ENCODE measurements at places on chromosomes 13 and 19.

- DNase-seq = no peak
These were observed 71.9 kb downstream of the CDK8 start for GRCh38 chr13:26325876-26326275.

DNA sequence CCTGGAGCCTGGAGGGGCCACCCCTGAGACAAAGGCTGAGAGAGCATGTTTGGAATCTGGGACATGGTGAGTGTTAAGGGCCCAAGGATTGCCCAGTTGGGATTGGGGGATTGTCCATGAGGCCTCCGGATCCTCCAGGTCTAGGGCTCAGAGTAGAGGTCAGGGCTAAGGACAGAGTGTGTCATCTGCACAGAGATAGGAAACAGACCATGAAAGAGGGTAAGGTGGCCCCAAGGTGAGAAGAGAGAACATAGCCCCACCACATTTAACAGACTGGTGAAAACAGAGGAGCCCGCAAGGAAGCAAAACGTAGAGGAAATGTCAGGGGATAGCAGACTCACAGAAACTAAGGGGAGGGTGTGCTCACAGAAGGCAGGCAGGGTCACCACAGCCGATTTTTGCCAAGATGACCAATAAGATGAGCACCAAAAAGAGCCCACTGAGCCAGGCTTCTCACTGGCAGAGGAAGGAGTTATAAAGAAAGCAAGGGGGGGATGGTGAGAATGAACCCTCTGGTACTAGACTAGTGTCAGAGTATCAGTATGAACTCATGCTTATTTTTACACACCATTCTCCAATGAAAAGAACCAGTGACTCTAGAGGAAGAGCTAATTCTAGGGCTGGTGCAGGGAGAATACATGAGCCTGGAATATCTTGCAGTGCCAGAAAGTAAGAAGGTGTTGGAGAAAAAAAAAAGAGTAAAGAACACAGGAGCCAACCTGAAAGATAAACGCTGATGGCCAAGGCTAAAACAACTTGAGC lies 17.5 kb downstream of the DYRK1B start:
- DNase-seq = no peak

GRCh38 chr19:6214881-6215541 lies 64.8 kb downstream of the MLLT1 start:
- no peak for DNase-seq

DNA sequence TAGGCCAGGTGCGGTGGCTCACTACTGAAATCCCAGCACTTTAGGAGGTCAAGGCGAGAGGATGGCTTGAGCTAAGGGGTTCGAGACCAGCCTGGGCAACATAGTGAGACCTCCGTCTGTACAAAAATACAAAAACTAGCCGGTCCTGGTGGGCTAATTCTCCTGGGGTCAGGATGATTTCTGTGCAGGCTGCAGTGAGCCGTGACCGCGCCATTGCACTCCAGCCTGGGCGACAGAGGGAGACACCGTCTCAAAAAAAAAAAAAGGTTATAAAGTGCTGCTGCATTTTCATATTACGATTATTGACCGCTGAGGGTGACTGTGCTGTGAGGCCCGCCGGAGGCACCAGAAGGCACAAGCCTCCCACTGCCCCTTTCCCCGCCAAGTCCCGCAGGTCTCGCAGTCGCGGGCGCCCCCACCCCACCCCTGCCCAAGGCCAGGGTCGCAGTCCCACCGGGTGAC lies 477 bp upstream of the PLEKHF1 start:
- no peak for DNase-seq

GRCh38 chr19:31518216-31519020 lies 169.2 kb upstream of the TSHZ3 start:
- DNase-seq = no peak

GRCh38 chr13:53150568-53150967 lies 122.0 kb downstream of the OLFM4 start:
- DNase-seq = no peak

DNA sequence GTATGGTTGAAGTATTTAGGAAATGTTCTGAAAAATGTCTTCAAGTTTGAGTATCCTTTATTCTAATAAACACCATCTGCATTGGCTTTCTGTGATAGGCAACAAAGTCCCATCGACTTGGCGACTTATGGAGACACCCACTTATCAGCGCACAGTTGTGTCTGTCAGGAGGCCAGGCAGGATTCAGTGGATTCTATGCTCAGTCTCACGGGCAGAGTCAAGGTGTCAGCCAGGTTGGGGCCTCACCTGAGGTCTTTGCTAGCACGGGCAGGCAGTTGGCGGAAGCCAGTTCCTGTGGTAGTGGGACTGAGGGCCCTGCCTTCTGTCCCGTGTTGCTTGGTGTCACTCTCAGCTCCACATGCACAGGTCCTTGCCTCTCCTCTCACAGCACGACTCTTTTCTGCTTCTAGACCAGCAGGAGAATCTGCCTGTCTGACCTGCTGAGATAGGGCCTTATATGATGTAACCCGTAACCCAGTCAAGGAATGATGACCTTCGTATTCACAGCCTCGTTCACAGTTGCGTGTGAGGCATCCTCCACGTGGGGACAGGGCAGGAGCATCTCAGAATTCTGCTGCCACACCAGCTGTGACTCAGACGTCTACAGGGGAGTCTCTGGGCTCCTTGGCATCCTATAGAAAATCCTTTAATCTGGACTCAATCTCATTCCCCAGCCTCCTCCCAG lies 10.0 kb downstream of the CUL4A start:
- DNase-seq = no peak

DNA sequence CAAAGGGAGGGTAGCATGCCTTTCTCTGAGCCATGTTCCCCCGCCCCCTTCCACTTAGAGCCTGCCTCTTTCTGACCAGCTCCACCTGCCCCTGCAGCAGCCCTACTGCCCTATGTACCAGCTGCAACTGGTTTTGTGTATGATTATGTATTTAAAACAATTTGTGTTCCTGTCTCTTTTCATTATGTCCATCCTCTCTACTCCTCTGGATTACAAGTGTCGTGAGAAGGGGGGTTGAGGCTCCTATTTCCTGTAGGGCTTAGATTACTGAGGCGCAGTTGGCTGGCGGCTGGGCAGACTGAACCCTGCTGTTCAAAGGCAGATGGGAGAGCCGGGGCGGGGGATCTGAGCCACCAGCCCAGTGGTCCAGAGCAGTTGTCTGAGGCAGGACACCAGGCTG lies 213.3 kb downstream of the KCNRG start:
- no peak for DNase-seq

GRCh38 chr13:76024151-76024550 lies 388.0 kb downstream of the LMO7 start:
- no peak for DNase-seq

DNA sequence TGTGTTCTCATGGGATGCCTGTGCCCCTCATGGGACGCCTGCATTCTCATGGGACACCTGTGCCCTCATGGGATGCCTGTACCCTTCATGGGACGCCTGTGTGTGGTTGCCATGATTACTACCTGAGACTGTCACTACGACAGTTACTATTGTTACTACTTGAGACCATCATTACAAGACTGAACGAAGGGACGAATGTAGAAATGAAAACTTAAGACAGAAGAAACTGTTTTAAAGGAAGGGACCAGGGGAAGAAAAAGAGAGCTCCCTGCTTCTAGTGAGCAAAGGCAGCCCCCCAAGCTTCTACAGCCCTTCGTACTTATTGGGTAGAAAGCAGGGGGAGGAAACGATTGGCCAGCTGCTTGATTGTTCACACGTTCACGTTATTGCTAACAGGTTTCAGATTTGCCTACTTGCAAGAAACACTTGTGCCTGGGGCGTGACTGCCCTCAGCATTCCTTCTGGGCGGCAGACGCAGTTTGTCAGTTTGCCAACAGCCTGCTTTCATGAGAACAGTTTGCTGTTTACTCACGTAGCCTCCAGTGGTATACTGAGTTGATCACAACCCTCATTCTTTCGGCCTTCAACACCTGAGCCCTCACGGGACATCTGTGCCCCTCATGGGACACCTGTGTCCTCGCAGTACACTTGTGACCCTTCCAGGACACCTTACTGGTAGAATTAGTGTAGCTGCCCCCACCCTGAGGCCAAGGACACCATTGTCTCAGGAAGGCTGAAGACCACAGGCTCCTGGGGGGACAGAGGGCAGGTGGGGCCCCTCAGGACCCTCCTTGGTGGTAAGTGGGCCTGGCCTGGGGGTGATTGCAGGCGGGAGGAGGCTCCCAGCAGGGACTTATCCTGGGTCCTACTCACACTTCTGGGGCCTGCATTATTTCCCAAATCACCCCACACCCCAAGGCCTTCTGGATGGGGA lies 2.5 kb upstream of the S1PR4 start:
- peak; percentile 35 for DNase-seq

DNA sequence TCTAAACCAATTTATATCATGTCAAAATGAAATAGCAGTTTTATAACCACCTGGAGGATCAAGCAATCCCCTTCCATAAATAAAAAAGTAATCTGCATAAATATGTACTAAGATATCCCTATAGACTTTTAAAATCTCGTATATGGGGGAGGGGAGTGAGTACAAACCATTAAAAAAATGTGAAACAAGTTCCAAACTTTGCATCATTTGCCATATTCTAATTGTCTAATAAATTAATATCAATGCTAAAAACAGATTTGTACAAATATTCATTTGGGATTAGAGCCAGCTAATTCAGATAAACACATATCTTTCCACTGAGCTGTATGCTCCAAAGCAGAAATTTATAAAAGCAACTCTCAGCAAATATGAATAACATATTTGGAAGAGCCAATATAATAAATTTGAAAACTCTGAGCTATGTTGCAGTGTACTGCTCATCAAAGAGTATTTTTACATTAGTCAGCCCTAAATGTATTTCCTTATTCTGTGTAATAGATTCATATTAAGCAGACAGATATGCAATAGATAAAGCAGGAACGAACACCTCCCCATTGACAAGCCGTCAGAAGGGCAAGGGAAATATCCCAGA lies 970.2 kb downstream of the EFNB2 start:
- no peak for DNase-seq

DNA sequence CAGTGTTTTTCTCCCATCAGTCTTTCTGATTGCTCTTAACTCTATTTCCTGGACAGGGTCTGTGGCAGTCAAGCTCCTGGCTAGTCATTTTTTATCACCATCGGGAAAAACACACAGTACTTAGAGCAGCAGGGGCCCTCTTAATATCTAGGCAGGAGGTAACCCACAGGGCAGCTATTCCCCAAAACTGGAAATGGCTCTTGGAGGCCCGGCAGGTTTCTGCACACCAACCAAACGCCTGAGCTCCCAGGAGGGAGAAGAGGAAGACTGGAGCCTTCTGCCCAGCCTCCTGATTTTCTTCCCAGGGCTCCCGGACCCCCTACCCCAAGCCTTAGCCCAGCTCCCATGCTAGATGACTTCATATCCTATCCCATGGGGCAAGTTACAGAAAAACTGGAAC lies 49.3 kb upstream of the VSTM2B start:
- no peak for DNase-seq
